Muscle of arm (tissue), 14 donors: ENCODE measurements at places on chromosomes 7 and 10. TPM values are rescaled to one million over a fixed set of nuclear protein-coding genes. Genes with fewer than 3 reads are reported as not detected.

- DNase-seq = no peak
These were observed 55.5 kb upstream of the SYPL1 start for GRCh38 chr7:106167439-106168136.

DNA sequence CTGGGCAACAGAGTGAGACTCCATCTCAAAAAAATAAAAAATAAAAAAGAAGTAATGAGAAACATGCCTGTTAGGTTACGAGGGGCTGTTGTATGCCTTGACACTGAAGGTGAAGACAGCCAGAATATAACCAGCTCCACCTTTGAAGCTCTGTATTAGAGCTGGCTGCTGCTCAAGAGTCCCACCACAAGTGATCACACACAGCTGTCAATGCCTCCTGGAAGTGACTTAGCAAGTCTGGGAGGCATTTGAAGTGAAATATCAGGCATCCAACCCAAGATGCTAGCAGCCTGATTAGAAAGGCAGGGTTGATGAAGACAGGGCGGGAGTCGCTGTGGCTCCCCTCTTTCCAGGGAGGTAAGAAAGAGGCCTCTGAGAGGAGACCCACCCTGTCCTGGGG, 34.1 kb upstream of the INPP5F start:
- DNase-seq = no peak

- peak; percentile 93 for DNase-seq
These were observed 24.0 kb upstream of the ZC3HAV1 start for GRCh38 chr7:139133335-139134139.

GRCh38 chr7:72286519-72286918, 125.6 kb downstream of the CALN1 start:
- DNase-seq = no peak

GRCh38 chr10:126849646-126850045, 55.6 kb upstream of the DOCK1 start:
- no peak for DNase-seq

DNA sequence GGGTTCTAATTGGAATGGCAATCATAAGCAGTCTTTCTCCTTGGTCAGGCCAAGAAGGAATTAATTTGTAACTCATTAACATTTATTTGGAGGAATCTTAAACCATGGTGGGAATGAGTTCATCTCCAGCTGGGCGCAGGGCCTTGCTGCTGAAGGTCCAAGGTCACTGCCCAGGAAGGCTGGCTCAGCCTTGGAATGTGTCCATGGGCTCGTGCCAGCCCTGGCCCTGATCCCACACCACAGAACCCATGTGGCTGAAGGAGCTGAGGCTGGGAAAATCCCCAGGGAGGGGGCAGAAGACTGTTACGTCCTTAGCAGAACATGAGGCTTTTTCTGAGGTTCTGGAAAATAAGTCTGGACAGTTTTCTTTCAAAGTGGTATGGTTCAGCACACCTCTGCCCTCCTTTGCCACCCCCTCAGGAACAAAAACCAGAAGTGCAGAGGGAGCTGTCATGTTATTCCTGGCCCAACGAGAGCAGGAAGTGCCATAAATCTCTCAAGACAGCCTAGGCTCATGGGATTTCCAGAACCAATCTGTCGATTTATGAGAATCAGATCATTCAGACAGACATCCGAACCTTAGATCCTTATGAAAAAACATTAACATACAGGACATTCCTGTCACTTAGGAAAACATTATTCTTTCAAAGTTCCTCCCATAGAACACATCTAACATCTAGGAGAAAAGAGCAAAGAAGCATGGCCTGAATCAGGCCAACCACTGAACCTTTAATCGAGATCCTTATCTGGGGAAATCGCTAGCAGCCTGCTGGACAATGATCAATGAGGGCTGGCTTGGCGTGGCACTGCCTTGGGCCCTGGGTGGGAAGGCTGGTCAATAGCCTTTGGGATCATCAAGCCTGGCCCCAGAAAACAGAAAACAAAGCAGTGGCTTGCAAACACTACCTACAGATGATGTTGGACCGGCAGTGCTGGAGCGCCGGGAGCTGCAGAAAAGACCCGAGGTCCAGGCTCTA, 134.3 kb downstream of the TAX1BP1 start:
- DNase-seq = no peak

GRCh38 chr10:21032587-21033319, 135.6 kb upstream of the NEBL start:
- no peak for DNase-seq

- DNase-seq = no peak
These were observed 503.9 kb downstream of the PTPRN2 start for GRCh38 chr7:158083526-158084310.

DNA sequence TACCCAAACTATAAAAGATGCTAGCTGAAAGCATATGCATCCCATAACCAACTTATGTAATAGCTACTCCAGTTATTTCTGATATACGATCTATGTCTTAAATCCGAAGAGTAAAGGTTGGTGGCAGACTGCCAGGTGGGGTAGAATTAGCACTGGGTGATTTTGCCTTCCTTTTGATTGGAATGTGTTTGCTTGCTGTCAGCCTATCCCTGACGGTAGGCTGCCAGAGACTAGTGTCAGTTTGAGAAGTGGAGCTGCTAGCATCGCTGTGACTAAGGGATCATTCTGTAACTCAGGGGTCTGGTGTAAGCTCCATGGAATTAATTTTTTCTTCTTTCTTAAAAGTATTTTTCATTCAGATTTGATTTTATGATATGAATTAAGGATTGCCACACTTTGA, 9.5 kb upstream of the SEM1 start:
- no peak for DNase-seq

- DNase-seq = peak; percentile 38
These were observed 5.4 kb downstream of the INMT start for GRCh38 chr7:30757342-30757692.

DNA sequence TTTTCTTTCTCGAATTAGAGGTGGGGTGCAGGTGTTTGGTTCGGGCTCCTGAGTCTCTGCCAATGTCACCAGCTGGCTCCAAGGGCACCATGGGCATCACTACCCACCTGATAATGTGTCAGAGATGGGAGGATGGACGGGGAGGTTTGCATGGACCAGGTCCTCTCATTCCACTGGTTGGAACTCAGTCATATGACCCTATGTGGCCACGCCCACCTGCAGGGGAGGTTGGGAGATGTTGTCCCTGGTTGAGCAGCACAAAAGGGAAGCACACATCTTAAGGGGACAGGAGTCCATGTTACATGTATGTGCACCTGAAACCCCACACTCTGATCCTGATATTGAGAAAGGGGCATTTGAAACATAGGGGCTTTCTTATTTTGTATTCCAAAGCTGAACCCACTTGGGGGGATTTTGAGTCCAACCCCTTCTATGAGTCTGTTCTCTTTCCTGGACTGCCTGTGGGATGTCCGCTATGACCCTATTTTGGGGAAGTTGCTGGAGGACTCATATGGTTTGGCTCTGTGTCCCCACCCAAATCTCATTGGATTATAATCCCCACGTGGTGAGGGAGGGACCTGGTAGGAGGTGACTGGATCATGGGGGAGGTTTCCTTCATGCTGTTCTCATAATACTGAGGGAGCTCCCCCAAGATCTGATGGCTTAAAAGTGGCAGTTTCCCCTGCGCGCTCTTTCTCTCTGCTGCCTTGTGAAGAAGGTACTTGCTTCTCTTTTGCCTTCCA, 66.9 kb upstream of the BAIAP2L1 start:
- no peak for DNase-seq

DNA sequence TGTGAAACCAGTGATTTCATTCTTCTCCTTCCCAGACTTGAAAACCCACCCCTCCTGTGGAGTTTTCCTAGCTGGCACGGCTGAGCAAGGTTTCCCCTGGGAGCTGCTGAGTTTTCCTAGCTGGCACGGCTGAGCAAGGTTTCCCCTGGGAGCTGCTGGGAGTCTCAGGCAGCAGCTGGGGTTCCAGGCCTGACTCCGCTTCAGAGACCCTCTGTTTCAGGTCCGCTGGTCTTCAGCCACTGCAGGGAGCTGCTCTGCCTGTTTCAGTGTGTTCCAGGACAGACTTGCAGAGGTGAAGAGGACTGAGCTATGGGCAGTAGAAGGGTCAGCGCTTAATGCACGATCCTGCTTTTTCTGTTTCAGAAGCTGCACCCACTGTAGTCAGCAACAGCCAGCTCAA, 104.9 kb downstream of the XRCC2 start:
- DNase-seq = no peak

DNA sequence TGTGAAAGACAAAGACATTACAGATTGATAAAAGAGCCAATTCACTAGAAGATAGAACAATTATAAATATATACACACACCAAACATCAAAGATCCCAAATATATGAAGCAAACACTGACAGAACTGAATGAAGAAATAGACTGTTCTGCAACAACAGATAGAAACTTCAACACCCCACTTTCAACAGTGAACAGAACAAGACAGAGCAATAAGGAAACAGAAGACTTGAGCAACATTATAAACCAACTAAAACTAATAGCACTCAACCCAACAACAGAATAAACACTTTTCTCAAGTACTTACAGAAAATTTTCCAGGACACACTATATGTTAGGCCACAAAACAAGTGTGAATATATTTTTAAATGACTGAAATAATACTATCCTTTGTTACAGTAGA, 10.9 kb downstream of the CDCA7L start:
- no peak for DNase-seq

DNA sequence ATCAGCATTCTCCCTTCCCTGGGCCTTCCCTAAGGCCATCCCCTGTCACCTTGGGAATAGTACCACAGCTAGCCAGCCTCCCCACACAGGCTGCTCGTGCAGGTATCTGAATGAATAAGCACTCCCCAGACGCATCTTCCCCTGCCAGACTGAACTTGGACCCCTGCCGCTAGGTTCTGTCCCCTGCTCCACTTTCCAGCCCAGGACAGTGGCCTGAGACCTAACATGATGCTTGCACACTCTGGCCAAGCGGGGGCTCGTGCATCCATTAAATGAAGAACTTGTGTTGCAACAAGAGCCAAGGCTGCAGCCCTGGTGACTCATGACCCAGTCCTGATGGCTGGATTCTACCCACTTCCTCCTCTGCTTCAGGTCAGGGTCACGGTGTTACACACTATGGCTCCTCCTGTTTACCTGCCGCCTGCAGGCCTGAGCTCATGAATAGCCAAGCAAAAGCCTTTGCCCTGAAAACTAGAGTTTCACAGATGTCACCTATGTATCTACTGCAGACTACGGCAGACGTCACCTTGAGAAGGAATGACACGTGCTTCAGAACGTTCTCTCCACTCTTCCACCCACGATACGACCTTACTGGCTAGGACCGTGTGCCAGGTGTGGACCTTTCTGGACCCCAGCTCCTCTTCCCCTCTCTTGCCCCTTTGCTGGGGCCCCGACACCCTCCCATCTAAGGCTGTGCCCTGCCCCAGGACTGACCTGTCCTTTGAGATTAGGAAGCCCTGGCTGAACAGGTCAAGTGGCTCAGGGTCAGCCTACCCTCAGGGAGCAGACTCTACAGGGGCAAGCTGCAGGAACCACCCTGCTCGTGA, 6.5 kb downstream of the ASB13 start:
- no peak for DNase-seq

DNA sequence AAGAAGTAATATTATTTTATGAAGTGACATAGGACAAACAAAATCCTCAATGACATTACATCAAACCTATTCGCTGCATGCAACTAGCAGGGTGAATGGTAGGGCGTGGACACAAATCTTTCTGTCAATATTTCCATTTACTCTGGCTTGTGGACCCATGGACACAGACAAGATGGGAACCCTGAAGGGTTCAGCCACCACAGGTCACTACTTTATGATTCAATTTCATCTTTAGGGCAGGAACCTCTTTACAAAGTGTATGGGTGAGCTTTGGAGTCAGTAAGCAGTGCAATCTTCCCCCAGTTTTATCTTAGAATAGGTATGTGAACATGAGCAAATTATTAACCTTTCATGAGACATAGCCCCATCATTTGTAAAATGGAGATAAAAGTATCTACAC, 982.4 kb upstream of the LRRTM3 start:
- DNase-seq = no peak

GRCh38 chr7:99309111-99309510, 16.6 kb upstream of the ARPC1A start:
- DNase-seq = no peak

- no peak for DNase-seq
These were observed 93.7 kb downstream of the MYL10 start for GRCh38 chr7:101535351-101535751.

DNA sequence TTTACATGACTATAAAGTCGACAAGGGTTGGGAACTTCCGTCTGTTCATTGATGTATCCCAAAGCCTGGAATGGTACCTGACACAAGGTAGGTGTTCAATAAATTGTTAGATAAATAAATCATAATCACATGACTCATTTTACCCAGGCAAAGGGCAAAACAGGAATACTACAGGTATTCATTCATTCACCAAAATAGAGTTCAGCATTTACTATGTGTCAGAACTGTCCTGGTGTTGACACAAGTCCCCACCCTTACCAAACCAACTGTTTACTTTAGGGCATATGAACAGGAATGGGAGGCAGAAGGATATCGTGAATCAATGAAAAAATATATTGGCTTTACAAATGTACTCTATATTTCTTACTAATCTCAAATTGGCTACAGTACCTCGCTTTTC, 666 bp upstream of the YAE1 start:
- DNase-seq = no peak

DNA sequence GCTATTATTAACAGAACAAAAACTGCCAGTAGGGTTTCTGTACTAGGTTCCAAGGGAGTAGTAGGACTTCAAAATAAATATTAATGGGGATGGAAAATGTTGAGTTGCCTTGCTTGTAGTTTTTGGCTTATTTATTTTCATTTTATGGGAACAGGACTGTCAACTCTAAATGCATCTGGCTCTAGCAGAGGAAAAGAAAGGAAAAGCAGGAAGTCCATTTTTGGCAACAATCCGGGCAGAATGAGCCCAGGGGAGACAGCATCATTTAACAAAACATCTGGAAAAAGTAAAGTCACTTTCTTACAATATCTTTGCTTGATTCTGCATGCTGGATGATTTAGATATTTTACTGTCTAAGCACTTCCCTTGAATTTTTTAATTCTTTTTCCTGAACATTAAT, 69.4 kb downstream of the NOC3L start:
- DNase-seq = peak; percentile 97

DNA sequence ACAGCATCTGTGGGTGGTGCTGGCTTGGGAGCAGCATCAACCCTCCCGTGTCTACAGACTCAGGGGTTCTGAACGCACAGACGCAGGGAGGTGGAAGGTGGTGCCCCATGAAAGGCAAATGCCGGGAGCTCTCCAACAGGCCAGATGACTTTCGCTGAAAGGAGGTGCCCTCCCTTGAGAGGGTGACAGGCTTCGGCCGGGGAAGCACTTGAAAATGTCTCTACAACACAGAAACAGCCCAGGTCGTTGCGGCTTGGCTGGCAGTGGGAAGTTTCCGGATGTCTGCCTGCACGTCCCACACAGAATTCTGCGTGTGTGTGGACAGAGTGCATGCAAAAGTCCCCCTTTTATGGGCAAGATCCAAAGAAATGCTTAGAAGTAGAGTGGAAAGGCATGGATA, 239.6 kb downstream of the SKAP2 start:
- DNase-seq = no peak

GRCh38 chr7:30466266-30466665, 12.3 kb downstream of the NOD1 start:
- DNase-seq = no peak

- DNase-seq = no peak
These were observed 31.0 kb upstream of the WNT16 start for GRCh38 chr7:121297843-121298242.

- peak; percentile 74 for DNase-seq
These were observed 433.6 kb upstream of the GALNT17 start for GRCh38 chr7:70698219-70698832.

Gene CADPS2
- not detected for polyA plus RNA-seq

Gene UNCX
- polyA plus RNA-seq = not detected

Gene ENO4
- not detected for polyA plus RNA-seq

Gene DLX6
- polyA plus RNA-seq = not detected

Gene PKD2L1
- not detected for polyA plus RNA-seq

Gene ATOH7
- polyA plus RNA-seq = not detected

Gene PODXL
- 217 TPM for polyA plus RNA-seq

Gene FAM241B
- polyA plus RNA-seq = 0.26 TPM

Gene SH2B2
- polyA plus RNA-seq = 7.1 TPM

Gene MYH16
- polyA plus RNA-seq = 0.14 TPM

Gene CYP3A4
- polyA plus RNA-seq = not detected
